ENCODE measurements at places on chromosomes 3 and 15.

- DNase-seq: no peak
Observed at GRCh38 chr15:98923171-98923570, 84.4 kb downstream of the PGPEP1L start.

DNA sequence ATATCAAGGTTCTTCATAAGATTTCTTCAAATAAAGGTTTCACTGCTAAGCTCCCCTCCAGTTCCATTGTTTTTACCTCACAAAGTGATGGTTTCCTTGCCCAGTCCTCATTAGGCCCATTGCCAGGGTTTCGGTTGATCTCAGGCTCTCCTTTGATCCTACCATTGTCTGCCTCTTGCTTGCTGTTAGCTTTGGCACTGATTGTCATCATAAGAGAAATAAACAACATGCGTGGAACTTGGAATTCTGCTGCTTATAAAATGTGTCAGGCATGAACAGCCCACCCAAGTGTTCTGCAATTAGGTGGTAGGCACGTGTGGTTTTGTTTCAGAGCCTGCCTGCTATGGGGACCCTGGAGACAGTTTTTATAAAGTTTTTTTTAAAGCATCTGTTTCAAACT, 107.6 kb upstream of the BFSP2 start:
- no peak for DNase-seq

DNA sequence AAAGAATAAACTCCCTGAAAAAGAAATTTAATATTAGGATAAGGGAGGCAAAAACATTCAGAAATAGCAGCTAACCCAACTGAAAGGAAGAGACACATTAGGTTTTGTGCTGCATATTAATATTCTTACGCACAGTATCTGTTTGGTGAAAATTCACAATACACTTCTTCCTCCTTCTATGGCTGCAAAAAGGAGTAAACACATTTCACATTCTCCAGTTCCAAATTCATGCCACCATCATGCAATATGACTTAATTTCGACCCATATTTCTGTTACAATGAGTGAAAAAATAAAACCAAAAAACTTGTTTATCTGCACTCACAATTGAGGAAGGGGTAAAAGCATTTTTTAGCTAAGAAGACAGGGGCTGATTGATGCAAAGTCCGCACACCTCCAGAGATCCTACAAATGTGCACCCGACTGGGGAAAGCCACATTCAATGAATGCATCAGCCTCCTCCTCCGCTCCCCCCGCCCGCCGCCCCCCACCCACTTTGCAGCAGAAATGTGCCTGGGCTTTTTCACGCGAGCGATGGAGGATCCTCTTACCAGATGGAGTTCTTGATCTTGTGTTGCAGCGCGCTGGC, 1.0 kb downstream of the RFX7 start:
- DNase-seq: no peak

GRCh38 chr15:46555547-46555946, 920.7 kb downstream of the SQOR start:
- no peak for DNase-seq

- DNase-seq: no peak
Observed at GRCh38 chr3:108124337-108125152, 33.7 kb upstream of the CD47 start.

DNA sequence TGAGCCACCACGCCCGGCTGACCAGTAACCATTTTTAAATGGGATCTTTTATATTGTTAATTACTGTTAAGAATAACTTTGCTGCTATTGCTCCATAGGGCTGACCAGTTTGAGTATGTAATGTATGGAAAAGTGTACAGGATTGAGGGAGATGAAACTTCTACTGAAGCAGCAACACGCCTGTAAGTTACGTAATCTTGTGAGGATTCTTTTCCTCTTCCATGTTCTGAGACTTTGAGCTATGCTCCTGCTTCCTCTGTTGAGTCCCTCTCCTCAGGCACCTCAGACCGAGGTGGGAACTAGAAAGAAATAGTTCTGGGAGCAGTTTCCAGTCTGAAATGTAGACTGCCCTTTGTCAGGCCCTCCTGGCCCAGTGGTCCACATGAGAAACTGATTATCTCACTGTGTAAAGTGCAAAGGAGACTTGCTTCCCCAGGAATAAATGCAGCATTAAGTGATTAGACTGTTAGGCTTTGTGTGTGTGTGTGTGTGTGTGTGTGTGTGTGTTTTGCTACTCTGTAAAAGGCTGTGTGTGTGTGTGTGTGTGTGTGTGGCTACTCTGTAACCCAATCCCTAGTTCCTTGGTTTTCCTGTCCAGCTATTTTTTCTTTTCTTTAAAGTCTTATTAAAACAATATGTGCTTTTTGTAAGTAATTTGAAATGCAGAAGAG, 5.2 kb downstream of the POLR2H start:
- no peak for DNase-seq

DNA sequence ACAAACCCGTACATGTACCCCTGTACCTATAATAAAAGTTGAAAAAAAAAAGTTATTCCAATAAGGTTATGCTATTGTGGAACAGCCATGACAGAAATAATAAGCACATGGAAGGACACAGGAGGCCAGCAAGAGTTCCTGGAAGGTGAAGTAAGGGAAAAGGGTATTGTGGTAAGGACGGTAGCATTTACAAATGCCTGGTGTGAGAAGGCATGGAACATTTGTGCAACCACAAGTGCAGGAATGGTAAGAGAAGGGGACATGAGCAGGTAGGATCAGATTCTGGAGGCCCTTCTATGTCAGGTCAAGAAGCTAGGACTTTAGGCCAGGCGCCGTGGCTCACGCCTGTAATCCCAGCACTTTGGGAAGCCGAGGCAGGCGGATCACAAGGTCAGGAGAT, 82.5 kb downstream of the PPP2R3A start:
- no peak for DNase-seq

DNA sequence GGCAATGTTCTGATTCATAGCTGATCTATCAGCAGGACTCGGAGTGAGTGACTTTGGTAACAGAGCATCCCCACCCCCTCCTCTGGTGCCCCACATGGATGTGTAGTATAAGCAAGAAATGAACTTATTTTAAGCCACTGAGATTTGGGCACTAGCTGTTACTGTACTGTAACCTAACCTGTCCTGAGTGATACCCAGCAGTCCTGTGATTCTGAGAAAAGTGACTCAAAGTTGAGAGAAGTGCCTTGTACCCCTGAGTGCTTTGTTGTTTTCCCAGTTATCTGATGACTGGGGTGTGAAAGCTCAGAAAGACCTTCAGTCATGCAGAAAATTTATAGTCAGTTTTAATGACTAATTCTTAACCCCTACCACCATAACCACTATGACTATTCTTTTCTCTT, 439.9 kb upstream of the RBMS3 start:
- DNase-seq: no peak

DNA sequence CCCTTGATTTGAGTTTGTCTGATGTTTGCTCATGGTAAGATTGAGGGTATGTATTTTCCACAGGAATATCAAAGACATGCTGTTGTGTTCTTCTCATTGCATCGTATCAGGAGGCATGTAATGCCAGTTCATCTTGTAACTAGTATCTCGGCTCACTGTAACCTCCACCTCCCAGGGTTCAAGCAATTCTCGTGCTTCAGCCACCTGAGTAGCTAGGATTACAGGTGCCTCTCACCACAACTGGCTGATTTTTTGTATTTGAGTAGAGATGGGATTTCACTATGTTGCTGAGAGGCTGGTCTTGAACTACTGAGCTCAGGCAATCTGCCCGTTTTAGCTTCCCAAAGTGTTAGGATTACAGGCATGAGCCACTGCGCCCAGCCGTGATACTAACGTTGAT, 162.9 kb upstream of the BHLHE40 start:
- no peak for DNase-seq
